Sigmoid colon (tissue), 7 donors: ENCODE measurements at places on chromosomes 6 and 20. TPM values are rescaled to one million over a fixed set of nuclear protein-coding genes. Genes with fewer than 3 reads are reported as not detected.

- DNase-seq = no peak
Measured at GRCh38 chr6:37960139-37960935, 140.8 kb downstream of the ZFAND3 start.

GRCh38 chr6:11685481-11686093 lies 93.0 kb downstream of the ADTRP start:
- no peak for DNase-seq

DNA sequence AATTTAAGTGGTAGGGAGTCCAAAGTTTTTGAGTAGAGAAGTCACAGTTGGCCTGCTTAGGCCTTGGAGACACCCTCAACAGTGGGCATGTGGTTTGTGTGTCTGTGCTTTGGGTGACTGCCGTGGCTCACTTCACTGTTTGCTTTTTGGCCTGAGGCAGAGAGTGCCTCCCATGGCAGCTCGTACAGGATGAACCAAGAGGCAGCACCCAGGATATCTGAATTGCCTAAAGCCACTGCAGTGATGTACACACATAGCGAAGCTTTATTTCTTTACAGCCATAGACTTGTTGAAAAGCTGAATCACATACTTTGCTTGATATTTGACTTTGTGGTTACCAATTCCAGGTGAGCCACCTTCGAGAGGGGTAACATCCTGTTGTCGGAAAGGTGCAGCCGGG lies 21.6 kb downstream of the RREB1 start:
- no peak for DNase-seq

DNA sequence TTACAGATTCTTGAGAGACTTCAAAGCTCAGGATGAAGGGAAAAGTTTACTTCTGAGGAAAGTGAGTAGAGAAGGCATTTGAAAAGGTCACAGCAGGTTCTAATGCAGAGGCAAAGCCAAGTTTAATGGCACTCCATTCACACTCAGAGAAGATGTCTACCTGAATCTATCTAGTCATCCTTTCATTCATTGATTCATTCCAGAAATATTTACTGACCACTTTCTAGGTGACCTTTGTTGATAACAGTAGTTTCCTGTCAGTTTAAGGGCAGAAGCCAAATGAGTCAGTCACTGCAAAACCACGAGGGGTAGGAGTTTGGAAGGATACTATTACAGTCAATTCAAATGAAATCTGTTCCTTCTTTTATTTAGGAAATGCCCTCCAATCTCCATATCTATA lies 30.8 kb downstream of the FBXO5 start:
- DNase-seq = no peak

GRCh38 chr6:169702840-169703246 lies 917 bp downstream of the C6orf120 start:
- DNase-seq = no peak

- DNase-seq = no peak
Measured at GRCh38 chr6:5680095-5680494, 326.6 kb downstream of the NRN1 start.

PTPRT gene
- total RNA-seq = under 0.01 TPM

LY6G6F gene
- not detected for total RNA-seq

LY6G6D gene
- total RNA-seq = 6.4 TPM

VIP gene
- total RNA-seq = 156 TPM
